ENCODE measurements at places on chromosomes 16 and 17.

- DNase-seq: no peak
Observed at GRCh38 chr16:81599034-81599744, 154.6 kb downstream of the CMIP start.

DNA sequence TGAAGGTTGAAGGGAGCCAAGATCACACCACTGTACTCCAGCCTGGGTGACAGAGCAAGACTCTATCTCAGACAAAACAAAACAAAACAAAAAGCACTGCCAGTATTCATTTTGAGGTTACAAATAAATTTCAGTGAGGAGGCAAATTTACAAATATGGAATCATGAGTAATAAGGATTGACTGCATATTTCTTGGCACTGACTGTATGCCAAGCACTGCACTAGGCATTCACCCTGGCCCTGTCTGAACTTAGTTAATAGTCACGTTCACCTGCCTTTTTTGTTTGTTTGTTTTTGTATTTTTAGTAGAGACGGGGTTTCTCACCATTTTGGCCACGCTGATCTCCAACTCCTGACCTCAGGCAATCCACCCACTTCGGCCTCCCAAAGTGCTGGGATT is 5.1 kb downstream of the LDAF1 start:
- no peak for DNase-seq

DNA sequence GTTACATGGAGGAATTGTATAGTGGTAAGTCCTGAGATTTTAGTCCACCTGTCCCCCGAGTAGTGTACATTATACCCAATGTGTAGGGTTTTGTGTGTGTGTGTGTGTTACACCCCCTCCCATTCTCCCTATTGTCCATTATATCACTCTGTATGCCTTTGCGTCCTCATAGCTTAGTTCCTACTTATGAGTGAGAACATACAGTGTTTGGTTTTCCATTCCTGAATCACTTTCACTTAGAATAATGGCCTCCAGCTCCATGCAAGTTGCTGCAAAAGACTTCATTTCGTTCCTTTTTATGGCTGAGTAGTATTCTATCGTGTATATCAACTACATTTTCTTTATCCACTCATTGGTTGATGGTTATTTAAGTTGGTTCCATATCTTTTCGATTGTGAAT is 635 bp upstream of the FA2H start:
- no peak for DNase-seq

GRCh38 chr17:29010586-29010985 is 4.8 kb upstream of the SEZ6 start:
- no peak for DNase-seq

DNA sequence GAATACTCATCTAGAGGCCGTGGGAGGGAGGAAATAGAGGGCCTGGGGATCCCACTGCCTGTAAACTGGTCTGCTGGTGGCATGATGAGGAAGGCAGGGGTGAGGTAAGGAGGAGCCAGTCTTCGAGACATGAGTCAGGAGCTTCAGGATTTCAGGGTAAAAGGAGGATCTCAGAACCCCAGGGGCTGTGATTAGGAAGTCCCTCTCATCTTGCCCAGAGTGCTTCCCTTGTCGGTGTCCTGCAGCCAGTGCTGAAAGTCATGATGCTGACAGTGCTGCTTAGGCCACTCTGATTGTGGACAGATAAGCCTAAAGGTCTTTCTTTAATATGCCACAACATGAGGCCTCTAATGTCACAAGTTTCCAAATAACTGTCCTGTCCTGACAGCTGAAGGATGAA is 29.6 kb downstream of the COG4 start:
- no peak for DNase-seq

DNA sequence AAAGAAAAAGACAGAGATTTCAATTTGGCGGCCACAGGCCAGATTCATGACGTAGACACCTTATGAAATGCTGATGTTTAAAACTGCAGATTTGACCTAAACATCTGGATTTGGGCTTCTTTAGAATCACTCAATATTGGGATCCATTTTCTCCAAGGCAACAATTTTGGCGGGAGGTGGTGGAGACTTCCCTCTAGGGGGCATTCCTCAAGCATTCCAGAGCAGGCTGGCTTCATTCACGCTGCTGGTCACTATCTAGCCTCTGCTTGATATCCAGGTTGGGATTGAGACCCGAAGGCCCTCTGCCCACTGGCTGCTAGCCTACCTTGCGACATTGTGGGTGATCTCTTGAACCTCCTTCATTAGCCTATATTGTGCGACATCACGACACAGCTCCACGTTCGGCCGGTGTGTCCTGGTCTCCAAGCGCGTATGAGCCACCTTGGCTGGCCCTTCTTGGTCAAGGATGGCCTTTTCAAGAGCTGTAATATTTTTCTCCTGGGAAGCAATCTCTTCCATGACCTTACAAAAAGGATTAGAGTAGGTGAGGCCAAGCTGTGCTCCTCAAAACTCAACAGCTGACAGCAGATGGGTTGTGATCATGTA is 24.5 kb downstream of the FBXO39 start:
- DNase-seq: no peak

DNA sequence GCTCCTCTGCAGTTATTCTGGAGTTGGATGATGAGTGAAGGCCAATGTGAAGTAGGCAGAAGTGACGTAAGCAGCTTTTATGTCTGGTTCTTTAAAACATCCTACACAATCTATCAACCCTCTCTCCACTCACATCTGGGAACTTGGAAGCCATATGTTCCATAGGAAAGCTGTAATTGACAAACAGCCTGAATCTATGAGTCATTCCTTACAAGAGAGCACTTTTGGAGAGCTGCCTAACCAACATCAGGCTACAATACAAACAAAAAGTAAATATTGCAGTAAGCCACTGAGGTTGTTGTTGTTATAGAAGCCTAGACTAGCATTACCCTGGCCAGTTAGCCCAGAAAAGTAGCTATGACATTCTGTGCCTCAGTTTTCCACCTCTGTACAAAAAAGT is 5.9 kb downstream of the CCL7 start:
- no peak for DNase-seq

- DNase-seq: no peak
Observed at GRCh38 chr16:90000733-90001427, 18.4 kb downstream of the DBNDD1 start.
